ENCODE measurements at places on chromosomes 5 and 9.

- no peak for DNase-seq
Measured at GRCh38 chr9:31590091-31590490, 794.4 kb upstream of the ACO1 start.

DNA sequence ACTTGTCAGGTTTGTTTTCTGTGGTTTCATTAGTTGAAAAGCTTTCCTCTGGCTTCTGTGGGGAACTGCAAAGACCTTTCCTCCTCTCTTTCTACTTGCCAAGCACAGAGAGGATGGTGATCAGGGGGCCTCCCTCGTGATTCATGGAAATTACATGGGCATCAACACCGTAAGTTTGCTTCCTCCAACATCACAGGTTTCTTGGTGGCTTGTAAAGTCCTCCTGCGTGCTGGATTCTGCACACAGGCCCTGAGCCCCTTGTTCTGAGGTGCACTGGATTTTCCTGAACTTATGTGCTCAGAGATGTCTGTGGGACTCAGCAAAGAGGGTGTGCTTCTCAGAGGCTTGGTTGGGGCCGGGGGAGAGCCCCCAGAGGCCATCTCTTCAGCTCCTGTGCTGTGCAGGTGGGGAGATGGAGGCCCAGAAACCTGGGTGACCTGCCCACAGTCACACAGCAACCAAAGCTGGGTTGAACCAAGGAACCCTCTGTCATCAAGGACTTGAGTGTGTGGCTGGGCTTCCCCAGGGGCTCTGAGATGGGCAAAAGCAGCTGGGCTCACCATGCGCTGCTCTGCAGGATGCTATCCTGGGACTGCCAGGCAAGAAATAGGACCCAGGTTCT is 36.5 kb downstream of the RGS3 start:
- no peak for DNase-seq

- DNase-seq: no peak
Measured at GRCh38 chr9:68895741-68896478, 118.0 kb downstream of the PRKACG start.

DNA sequence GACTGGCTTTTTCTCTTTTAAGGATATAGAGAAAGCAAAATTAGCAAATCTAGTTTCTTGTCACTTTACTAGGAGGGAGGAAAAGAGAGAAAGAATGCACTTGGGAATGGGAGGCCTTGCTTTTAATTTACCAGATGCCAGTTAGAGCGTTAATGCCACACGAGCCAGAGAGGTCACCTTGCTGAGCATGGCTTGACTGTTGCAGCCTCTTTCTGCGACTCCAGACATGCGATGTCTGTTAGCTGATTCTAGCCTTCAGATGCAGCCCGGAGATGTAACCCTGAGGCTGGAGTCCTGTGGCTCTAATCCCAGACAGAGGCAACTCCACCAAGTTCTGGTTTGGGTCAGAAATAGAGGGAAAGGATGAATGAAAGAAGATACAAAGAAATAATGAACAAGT is 152.5 kb downstream of the TRIO start:
- no peak for DNase-seq

DNA sequence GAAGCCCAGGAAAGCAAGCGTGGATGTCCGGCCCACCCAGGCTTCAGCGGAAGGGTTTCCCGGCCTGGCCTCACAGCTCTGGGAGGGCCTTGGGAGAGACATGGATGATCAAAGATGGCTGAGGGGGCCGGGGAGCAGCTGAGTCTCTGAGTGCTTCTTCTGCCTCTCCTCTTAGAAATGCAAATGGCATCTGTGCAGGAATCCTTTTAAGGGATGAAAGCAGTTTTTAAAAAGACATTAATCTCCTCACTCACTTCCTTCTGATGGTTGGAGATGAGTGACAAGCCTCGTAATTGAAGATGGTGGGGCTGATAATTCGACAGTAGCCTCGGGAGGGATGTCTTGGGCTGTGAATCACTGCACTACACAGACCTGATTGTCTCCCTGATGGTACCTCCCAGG is 24.3 kb upstream of the PITX1 start:
- DNase-seq: no peak

DNA sequence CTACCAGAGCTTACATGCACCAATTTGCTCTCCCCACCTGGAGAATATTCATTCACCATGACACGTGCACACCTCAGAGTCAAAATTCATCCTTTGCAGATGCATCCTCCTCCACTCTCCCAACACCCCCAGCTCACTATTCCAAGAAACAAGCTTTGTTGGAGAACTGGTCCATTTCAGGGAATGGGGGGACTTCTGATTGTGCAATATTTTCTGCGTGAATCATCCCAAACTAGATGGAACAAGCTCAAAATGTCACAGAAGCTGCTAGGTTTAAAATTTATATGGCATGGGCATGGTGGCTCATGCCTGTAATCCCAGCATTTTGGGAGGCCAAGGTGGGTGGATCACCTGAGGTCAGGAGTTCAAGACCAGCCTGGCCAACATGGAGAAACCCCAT is 3.6 kb downstream of the GLDC start:
- no peak for DNase-seq
